ENCODE measurements at places on chromosomes 5 and 9.

DNA sequence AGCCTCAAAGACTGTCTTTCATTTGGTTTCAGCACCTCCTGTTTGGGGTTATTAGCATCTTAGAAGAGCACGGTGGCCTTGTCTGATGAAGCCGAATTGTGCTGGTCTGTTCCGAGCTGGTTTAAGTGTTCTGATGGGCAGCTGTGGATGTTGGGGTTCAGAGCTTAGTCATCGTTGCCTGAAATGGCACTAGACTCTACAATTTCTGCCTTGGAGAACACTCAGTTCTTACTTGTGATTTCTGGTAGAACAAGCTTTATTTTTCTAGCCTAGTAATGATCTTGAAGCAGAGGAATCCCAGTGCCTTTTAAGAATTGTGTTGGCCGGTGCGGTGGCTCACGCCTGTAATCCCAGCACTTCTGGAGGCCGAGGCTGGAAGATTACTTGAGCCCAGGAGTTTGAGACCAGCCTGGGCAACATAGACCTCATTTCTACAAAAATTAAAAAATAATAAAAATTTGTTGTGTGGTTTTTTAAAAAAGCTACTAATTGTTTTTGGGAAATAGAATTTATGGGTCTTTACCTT lies 7.8 kb downstream of the FBXW5 start:
- DNase-seq = no peak

DNA sequence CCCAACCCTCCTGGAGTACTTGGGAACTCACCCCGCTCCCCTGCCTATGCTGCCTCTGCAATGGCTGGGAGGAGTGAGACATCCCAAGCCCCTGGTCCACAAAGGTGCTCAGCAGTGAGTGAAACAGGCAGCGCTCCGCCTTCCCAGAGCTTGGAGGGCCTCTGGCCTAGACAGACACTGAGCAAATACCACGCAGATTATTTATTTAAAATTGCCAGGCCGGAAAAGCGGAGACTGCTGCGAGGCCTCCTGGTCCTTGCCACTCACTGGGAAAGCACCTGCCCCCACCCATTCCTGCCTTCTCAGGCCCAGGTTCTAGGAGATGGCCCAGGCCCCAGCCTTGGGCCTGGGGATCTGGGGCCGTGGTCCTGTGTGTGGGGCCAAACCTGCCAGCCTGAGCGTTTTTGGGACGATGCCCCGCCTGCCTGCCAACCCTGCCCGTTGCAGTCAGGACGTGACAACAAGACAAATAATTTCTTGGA lies 17.4 kb downstream of the FGF18 start:
- no peak for DNase-seq

DNA sequence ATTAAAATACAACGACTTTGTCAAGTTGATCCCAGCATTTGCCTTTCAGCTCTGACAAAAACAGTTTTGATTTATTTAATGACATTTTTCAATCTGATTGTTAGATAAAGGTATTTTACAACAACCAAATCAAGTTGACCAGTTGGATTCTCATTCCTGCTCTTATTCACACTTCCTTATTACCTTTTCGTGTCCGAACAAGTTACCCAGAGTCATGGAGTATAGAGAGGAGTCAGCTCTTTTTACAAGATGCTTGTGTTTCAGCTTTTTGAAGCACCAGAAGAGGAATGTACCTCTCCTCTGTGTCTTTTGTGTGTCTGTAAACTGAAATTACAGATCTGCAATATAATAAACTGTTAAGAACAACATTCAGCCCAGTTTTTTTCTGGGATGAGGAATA lies 151.3 kb upstream of the TMEM161B start:
- no peak for DNase-seq

DNA sequence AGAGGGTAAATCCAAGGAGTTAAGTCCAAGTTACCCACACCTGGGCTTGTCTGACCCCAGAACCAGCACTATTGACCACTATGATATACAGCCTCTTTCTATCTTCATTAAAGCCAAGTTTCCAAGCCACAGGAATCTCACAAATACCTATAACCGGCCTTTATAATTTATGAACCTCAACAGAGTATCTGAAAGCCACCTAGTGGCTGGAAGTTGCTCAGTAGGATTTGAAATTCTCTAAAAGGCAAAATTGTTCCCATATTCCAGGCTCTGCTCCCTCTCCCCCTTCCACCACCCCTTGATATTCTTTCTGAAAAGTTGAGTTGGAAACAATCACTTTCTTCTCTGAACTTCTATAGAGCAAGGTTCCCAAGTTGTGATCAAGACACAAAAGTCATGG lies 106.4 kb upstream of the GPR151 start:
- no peak for DNase-seq

DNA sequence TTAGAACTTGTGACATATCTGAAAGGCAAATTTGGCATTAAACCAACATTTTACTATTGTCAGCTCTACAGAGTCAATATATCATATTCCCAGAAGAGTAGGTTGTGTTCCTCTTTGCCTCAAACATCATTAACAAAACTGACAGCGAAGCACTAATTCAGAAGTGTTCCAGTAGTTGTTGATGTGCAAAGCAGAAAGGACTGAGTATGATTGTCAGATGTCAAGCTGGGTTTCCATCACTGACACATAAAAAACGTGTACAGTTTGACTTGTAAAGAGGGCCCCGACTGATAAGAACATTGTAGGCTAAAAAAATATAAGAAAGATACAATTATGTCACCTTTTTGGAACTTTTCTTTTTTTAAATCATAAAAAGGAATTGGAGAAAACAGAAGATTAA lies 101.5 kb upstream of the ZNF608 start:
- DNase-seq = no peak

DNA sequence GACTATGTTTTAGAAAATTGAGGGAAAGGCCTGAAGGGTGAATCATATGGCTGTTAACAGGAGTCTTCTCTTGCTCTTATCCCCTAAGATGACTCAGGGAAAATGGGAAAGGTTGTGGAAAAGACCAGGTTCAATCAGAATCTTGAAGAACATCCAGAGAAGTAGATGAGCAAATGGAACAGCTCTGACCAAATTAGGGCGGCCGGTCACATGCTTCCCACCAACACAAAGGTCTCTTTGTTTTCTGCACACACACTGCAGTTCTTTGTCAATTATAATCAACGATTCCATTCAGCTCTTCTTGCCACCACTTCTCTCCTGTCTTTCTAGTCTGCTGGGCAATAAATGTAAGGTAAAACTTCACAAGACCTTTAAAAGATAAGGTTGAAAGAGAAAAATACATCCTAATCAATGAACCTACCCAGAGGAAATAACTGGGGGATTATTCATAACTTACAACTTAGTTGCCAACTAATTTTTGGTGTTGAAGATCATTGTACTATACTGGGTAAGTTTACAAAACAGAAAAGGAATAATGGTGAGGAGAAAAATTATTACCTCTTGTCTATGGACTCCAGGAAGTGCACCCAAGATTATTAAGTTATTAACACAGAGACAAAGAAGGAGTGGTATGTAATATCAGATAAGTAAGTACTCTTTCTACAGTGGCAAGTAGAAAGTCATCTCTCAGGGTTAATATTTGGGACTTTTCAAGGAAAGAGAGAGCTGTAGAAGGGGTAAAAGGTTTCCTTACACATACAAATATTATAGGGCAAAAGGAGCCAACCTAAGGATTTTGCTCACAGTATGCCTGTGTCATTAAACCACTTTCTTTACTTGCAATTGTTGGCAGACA lies 441.9 kb upstream of the PIK3R1 start:
- DNase-seq = no peak

- no peak for DNase-seq
These were observed 19.1 kb upstream of the EDIL3 start for GRCh38 chr5:84403773-84404172.

- no peak for DNase-seq
These were observed 143.8 kb upstream of the FGF10 start for GRCh38 chr5:44532981-44533380.

DNA sequence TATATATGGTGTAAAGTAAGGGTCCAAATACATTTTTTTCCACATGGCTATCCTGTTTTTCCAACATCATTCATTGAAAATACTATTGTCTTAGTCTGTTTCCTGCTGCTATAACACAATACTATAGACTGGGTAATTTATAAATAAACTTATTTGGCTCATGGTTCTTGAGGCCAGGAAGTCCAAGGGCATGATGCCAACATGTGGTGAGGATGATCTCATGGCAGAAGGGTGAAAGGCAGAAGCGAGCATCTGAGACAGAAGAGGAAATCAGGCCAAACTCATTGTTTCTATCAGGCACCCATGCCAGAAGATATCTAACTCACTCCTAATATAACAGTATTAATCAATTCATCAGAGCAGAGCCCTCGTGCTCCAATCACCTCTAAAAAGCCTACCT lies 42.6 kb downstream of the ANKRD55 start:
- no peak for DNase-seq

DNA sequence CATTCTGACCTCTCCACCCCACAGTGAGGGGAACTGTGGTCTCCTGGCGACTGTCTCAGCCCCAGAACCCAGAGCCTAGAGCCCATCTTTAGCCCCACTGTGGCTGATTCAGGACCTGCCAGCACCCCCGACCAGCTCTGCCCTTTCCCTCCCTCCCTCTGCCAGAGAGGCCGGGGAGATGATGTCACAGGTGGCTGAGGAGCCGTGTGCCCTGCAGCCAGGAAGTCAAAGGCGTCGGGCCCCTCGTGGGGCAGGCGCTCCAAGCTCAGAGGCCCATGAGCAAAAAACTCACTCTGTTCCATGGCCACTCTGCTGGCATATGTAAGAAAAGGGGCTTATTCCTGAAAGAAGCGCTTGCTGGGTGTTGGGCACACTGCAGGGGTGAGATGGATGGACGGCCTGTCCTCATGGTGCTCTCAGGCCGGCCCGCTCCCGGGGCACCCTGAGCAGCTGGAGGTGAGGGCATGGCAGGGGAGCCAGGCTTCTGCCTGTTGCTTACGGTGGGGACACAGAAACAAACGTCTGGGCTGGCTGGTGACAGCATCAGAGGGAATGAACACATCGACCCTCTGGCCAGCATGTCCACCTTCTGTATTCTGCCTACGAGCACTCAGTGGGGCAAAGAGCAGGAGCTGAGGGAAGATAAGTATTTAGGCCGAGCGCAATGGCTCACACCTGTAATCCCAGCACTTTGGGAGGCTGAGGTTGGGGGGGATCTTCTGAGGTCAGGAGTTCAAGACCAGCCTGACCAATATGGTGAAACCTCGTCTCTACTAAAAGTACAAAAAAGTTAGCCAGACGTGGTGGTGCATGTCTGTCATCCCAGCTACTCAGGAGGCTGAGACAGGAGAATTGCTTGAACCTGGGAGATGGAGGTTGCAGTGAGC lies 41.1 kb downstream of the LAMC3 start:
- DNase-seq = no peak

- DNase-seq = no peak
These were observed 76.5 kb downstream of the SH3PXD2B start for GRCh38 chr5:172377856-172378255.

Measured in stimulated activated CD8-positive, alpha-beta memory T cell treated with anti-CD3 and anti-CD28 coated beads, Interleukin-4, amount 100 ng/mL, for 1 hour (primary cell).